Left renal cortex interstitium (tissue), 4 donors: ENCODE measurements at places on chromosomes 1 and 21. TPM values are rescaled to one million over a fixed set of nuclear protein-coding genes. Genes with fewer than 3 reads are reported as not detected.

DNA sequence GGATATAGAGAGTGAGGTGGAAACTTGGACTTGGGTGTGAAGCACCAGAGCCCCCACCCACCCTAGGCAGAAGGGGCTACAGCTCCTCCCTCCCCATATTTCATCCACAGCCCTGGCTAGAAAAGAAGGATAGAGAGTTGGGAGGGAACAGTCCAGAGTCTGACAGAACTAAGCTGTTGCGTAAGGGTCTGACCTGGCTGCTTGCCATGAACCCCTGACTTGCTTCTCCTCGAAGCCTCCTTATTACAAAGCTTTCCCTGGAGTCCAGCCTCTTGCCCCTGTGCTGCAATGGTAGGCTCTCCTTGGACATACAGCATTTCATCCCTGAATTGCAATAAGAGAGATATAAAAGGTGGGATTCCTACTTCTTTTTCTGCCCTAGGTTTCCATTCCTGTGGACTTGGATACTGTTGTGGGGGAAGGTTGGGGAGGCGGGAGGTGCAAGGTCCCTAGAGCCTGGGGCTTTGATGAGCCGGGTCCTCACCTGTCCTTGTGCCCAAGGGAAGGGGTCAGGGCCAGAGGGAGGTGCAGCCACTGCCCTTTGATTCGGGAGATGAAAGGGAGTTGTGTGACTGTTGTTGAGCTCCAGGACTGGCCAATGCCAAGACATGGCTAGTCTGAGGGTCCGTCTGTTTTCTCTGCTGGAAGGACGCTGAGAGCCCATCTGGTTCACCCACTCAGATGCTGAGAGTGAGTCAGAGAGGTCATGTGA lies 2.7 kb downstream of the RHBG start:
- DNase-seq: no peak

The OR2T6 gene
- 0.08 TPM for polyA plus RNA-seq

- DNase-seq: no peak
Observed at GRCh38 chr1:180040034-180040433, 85.4 kb downstream of the CEP350 start.

GRCh38 chr1:248851390-248851789 lies 7.5 kb downstream of the ZNF692 start:
- DNase-seq: no peak

GRCh38 chr1:40773748-40774265 lies 9.8 kb upstream of the KCNQ4 start:
- DNase-seq: no peak

DNA sequence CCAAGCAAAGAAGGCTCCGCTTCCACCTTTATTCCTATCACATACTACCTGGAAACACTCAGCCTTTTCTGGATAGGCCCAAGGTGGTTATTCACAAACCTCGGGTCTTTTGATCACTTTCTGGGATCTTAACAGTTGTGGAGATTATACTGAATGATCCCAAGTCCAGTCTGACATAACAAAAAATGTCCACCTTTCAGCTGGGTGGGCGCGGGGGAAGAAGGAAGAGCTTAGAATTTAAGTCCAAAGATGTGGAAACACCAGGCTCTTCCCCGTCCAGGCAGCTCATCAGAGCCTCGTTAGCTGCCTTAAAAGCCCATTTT lies 338 bp upstream of the C1orf53 start:
- no peak for DNase-seq

The SLAMF7 gene
- polyA plus RNA-seq: 0.32 TPM

DNA sequence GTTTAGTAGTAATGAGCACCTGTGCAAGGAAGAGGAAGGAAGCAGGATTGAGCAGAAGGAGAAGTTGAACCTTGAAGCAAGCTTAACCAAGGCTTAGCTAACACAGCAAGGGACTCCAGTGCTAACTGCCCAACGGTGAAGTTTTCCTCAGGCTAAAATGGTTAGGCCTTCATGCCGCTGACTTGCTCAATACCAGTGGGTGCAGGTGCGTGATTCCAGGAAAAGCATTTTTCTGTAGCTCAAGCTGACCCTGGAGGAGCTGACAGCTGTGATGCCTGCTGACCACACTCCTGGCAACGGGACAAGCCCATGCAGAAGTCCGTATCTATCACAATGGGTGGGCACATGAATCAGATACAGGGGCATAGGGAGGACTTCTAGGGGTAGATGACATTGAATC lies 76.5 kb upstream of the FGGY start:
- no peak for DNase-seq

- DNase-seq: no peak
Observed at GRCh38 chr1:59693406-59693805, 121.3 kb upstream of the HOOK1 start.

The NBPF20 gene
- 2.3 TPM for polyA plus RNA-seq

The FMO2 gene
- 0.52 TPM for polyA plus RNA-seq

DNA sequence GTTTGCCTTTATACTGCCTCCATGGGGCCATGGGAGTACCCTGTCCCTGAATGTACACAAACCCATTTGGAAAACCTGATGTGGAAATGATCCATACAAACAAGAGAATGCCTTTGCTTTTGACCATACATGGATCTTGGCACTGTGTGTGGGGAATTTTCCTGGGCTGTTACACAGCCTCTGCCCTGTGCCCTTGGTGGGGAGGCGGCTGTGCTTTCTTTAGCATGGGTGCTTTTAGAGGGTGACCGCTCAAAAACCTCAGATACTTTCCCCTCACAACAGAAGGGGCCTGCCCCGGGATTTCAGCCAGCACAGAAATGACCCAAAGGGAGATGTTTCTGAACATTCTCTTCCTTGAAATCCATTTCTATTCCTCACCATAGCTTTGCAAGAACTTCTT lies 194.8 kb downstream of the LMO4 start:
- DNase-seq: no peak

- DNase-seq: no peak
Observed at GRCh38 chr1:166730299-166730888, 108.9 kb upstream of the POGK start.

GRCh38 chr1:106268070-106268469 lies 788.4 kb upstream of the PRMT6 start:
- no peak for DNase-seq

GRCh38 chr21:32726839-32727686 lies 750 bp downstream of the SYNJ1 start:
- DNase-seq: peak; percentile 29

DNA sequence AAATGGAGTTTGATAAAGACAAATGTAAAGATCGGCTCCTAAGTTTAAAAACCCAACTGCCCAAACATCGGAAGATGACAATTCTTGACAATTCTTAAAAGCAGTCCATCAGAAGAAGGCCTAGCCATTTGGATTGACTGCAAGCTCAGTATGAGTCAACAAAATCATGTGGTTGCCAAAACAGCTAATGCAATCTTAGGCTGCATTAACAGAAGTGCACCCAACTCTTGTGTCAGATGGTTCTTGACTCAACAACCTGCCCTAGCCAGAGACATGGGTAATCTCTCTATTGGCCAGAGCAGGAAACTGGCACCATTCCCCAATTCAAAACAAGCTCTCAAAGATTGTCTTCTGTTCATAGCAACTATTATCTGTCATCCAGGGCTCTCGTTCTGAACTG lies 9.9 kb upstream of the NCF2 start:
- no peak for DNase-seq

The PPIH gene
- polyA plus RNA-seq: 58.1 TPM

The S100A12 gene
- 3.9 TPM for polyA plus RNA-seq

DNA sequence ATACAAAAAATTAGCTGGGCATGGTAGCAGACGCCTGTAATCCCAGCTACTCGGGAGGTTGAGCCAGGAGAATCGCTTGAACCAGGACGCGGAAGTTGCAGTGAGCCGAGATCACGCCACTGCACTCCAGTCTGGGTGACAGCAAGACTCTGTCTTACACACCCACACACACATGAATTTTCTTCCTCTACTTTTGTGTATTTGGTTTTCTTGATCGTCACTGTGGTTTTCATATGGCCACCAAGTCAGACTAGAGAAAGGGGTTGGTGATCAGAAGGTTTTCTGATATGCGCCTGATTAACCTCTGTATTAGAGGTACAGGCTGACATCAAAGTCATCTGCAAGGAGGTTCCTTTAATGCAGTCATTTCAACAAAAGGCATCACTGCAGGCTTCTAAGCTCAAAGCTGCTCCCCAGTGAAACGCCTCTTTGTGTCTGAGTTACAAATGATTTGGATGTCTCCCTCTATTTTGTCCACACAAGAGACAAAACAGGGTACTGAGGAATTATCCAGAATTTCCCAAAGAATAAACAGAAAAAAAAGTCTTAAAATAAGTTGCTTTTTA lies 11.1 kb downstream of the SH2D1B start:
- no peak for DNase-seq

- DNase-seq: no peak
Observed at GRCh38 chr1:56967900-56968832, 2.4 kb upstream of the C8B start.

DNA sequence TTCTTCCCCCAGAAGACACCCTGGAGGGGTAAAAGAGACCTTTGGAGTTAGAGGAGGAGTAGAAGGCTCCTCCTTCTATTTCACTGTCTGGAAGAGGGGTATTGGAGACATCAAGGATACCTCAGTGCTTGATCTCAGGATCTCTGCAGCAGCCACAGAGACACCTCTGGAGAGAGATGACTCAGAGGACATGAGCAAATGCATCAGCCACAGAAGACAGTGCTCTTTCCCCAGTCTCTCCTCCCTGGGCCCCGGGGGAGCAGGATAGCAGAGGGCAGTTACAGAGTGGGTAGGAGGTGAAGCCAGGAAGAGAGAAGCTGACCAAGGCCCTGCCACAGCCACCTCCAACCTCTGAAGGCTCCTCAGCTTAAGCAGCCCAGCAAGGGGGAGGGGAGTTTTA lies 15.3 kb upstream of the TEDDM1 start:
- DNase-seq: no peak
